ENCODE measurements at places on chromosomes 1 and 21. TPM values are rescaled to one million over a fixed set of nuclear protein-coding genes. Genes with fewer than 3 reads are reported as not detected.

The RNU1-2 gene
- total RNA-seq: 1,620 TPM

The CRYAA gene
- not detected for total RNA-seq

The TMEM222 gene
- total RNA-seq: 34.6 TPM

The LBR gene
- total RNA-seq: 24.4 TPM

The APOBEC4 gene
- total RNA-seq: not detected

The KRTAP21-1 gene
- total RNA-seq: not detected

The ZMYM1 gene
- 15.8 TPM for total RNA-seq

The OR2T35 gene
- total RNA-seq: not detected

The HDAC1 gene
- total RNA-seq: 54.9 TPM

The CCDC185 gene
- total RNA-seq: not detected
